Breast epithelium (tissue), 4 donors: ENCODE measurements at places on chromosomes 11 and 22. TPM values are rescaled to one million over a fixed set of nuclear protein-coding genes. Genes with fewer than 3 reads are reported as not detected.

Gene GAL3ST3
- total RNA-seq = not detected

Gene FXYD2
- total RNA-seq = 1.3 TPM

Gene C22orf31
- total RNA-seq = not detected

Gene SYCE3
- total RNA-seq = not detected

Gene GLYATL2
- total RNA-seq = 38.3 TPM

Gene FAM180B
- total RNA-seq = 11.2 TPM

Gene CBX7
- total RNA-seq = 71.1 TPM

- peak overlapping the region; percentile 82 for H3K27ac ChIP-seq
- no peak for DNase-seq
- H3K36me3 ChIP-seq = no peaks in the 10 kb centered on the region
- H3K4me3 ChIP-seq = no peak overlapping the region
- no peaks in the 10 kb centered on the region for H3K27me3 ChIP-seq
Measured at GRCh38 chr11:3156661-3157311, 8.3 kb downstream of the OSBPL5 start.

DNA sequence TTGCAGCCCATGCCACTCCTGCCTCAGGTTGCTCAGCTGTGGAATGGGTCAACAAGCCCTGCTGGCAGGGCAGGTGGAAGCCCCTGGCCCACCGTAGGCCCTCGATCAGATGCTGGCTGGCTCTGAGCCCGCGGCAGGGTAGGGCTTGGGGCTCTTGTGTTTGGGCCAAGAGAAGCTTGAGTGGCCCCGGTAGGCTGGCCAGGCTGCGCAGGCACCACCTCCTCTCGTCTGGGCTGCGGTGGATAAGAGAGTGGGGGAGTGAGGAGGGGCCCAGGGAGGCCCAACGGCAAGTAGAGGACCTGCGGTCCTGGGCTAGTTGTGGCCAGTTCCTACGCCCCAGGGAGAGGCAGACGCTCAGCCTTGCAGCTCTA, 115.2 kb downstream of the CEP164 start:
- H3K27ac ChIP-seq = no peak overlapping the region
- no peak for DNase-seq
- no peak overlapping the region for H3K4me3 ChIP-seq
- no peaks in the 10 kb centered on the region for H3K4me1 ChIP-seq
- no peaks in the 10 kb centered on the region for H3K27me3 ChIP-seq
- H3K36me3 ChIP-seq = no peaks in the 10 kb centered on the region

GRCh38 chr11:61333550-61334433, 764 bp downstream of the TKFC start:
- H3K4me3 ChIP-seq = peak overlapping the region; percentile 86
- H3K27ac ChIP-seq = peak overlapping the region; percentile 96

GRCh38 chr11:15711311-15711710, 596.6 kb downstream of the INSC start:
- H3K4me1 ChIP-seq = no peaks in the 10 kb centered on the region
- H3K27me3 ChIP-seq = no peaks in the 10 kb centered on the region
- no peaks in the 10 kb centered on the region for H3K36me3 ChIP-seq
- DNase-seq = no peak

- DNase-seq = no peak
- no peak overlapping the region for H3K4me3 ChIP-seq
- H3K27me3 ChIP-seq = no peaks in the 10 kb centered on the region
- no peaks in the 10 kb centered on the region for H3K4me1 ChIP-seq
Measured at GRCh38 chr11:72430741-72431570, 3.4 kb downstream of the CLPB start.

DNA sequence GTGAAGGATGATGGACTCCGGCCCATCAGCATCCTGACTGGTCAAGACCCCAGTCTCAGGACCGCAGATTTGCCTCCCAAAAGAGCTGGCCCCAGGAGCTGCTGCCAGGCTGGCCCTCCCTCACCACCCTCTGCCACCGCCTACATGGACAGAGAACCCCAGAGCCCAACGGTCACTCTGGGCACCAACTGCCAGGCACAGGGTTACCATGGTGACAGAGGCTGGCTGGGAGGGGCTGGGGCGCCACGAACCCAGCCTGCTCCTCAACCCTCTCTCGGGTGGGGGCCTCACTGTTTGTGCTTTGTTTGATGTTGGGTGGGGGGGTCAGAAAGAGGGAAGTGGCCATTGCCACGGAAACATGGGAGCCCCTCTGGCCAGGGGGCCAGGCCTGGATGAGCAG, 55.8 kb downstream of the ELFN2 start:
- no peaks in the 10 kb centered on the region for H3K36me3 ChIP-seq
- H3K4me3 ChIP-seq = no peak overlapping the region
- H3K27ac ChIP-seq = no peak overlapping the region

DNA sequence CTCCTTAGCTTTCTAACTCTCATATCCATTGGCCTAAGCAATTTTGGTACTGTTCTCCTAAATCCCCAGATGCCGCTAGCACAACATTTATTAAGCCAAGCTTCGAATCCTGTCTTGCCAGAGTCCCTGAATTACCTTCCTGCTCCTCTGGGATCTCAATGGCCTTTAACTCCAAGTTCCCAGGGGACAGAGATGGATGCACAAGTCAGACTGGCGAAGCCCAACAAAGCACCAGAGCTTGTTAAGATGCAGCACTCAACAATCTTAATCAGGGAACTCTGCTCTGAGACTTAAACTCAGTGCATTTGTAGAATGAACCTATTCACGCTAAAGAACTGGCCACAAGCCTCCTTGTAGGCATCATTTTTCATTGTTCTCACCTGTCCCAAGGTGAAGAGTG, 9.4 kb downstream of the GALNT18 start:
- H3K27ac ChIP-seq = no peak overlapping the region
- no peaks in the 10 kb centered on the region for H3K36me3 ChIP-seq
- no peaks in the 10 kb centered on the region for H3K4me1 ChIP-seq
- H3K4me3 ChIP-seq = no peak overlapping the region
- no peaks in the 10 kb centered on the region for H3K27me3 ChIP-seq

DNA sequence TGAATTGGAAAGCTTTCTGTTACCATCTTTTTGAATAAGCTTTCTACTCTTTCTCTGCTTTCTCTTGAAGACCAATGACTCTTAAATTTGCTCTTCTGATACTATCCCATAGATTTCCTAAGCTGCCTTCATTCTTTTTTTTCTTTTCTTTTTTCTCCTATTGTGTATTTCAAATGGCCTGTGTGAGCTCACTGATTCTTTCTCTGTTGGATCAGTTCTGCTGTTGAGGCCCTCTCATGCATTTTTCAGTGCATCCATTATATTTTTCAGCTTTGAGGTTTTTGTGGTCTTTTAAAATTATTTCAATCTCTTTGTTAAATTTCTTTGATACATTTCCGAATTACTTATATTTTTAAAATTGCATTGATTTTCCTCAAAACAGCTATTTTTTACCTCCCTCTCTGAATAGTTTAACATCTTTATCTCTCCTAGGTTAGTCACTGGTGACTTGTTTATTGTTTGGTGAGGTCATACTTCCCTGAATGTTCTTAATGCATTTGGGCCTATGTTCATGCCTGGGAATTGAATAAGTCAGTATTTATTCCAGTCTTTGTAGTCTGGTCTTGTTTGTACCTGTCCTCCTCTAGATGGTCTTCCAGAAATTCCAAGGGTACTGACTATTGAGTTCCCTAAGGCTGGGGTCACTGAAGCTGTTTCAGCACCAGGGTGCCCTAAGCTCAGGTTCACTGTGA, 110.6 kb upstream of the SERPIND1 start:
- no peaks in the 10 kb centered on the region for H3K4me1 ChIP-seq
- H3K27me3 ChIP-seq = no peaks in the 10 kb centered on the region
- H3K36me3 ChIP-seq = no peaks in the 10 kb centered on the region
- H3K27ac ChIP-seq = no peak overlapping the region

DNA sequence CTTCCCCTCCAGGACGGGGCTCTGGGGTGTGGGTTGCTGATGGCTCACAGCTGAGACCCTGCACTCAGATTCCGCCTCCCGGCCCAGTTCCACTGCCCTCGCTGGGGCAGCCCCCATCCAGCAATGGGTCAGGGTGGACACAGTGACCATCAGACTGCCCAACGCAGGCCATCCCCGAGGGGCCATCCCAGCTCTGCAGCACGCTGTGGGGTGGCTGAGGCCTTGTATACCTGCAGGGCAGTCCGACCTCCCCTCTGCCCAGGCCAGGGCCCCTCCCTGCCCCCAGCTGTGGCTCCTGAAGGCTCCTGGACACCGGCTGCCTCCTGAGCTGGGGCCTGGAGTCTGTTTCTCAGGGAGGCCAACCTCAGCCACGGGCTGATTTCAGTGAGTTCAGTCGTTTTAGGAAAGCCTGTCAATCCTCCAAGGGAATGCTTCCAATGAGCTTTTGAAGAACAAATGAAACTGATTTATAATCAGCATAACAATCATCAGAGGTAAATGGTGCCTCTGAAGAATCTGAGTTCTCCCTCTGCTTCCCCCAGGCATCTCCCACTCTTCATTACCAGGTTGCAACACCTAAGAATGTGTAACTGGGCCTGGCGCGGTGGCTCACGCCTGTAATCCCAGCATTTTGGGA, 95.1 kb downstream of the CELSR1 start:
- no peaks in the 10 kb centered on the region for H3K27me3 ChIP-seq
- H3K4me1 ChIP-seq = no peaks in the 10 kb centered on the region
- H3K27ac ChIP-seq = no peak overlapping the region

DNA sequence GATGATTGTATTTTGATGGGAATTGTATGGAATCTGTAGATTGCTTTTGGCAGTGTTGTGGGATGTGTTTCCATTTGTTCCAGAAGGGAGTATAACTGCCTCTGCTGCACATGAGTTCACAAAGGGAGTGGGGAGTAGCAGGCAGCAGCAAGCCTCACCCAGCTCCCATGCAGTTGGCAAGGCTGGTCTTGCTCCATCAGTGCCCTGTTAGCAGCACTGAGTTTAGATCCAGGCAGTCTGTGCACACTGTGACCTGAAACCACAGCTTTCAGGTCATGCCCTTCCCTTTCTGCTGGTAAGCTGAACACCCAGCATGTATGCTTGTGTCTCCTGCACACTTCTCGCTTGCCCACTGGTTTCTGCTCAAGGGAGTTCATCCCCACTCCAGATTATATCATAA, 3.7 kb upstream of the NUCB2 start:
- H3K27me3 ChIP-seq = no peaks in the 10 kb centered on the region
- no peak overlapping the region for H3K27ac ChIP-seq
- no peaks in the 10 kb centered on the region for H3K36me3 ChIP-seq
- no peak overlapping the region for H3K4me3 ChIP-seq
- no peaks in the 10 kb centered on the region for H3K4me1 ChIP-seq
- DNase-seq = no peak

- no peak overlapping the region for H3K27ac ChIP-seq
- H3K27me3 ChIP-seq = no peaks in the 10 kb centered on the region
- H3K36me3 ChIP-seq = no peaks in the 10 kb centered on the region
- H3K4me1 ChIP-seq = no peaks in the 10 kb centered on the region
- no peak overlapping the region for H3K4me3 ChIP-seq
Measured at GRCh38 chr22:30889996-30890480, 78.5 kb downstream of the MORC2 start.

GRCh38 chr11:111166598-111166997, 78.9 kb upstream of the POU2AF2 start:
- DNase-seq = no peak
- no peaks in the 10 kb centered on the region for H3K36me3 ChIP-seq
- H3K4me1 ChIP-seq = no peaks in the 10 kb centered on the region

DNA sequence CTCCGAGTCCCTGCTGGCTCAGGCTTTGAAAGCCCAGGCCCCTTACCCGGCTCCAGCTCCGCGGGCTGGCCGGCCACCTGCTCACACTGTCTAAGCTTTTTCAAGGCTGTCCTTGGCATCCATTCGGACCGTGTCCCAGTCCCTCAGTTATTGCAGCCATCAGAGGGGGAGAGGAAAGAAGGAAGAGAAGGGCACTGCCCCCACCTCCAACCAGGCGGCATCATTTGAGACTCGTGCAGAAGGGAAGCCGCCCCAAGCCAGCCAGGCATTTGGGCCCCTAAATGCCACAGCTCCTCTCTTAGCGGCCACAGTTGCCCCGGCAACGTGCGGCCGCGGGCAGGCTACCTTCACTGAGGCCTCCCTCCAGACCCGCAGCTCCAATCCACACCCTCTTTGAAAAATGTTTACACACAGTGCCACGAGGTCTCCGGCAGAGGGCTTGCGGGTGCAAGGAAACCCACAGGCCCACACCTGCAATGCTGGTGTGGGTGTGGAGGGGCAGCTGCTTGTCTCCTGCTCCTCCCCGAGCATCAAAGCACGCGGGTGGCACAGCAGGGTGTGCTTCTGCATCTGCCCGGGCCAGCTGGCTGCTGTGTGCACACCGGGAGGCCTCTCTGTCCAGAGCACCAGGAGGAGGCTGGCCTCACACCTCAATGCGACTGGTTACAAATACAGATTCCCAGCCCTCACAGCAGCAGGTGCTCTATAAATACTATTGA, 124.4 kb downstream of the CTTN start:
- H3K4me1 ChIP-seq = no peaks in the 10 kb centered on the region
- no peak overlapping the region for H3K4me3 ChIP-seq
- no peak for DNase-seq
- no peaks in the 10 kb centered on the region for H3K36me3 ChIP-seq
- no peak overlapping the region for H3K27ac ChIP-seq

DNA sequence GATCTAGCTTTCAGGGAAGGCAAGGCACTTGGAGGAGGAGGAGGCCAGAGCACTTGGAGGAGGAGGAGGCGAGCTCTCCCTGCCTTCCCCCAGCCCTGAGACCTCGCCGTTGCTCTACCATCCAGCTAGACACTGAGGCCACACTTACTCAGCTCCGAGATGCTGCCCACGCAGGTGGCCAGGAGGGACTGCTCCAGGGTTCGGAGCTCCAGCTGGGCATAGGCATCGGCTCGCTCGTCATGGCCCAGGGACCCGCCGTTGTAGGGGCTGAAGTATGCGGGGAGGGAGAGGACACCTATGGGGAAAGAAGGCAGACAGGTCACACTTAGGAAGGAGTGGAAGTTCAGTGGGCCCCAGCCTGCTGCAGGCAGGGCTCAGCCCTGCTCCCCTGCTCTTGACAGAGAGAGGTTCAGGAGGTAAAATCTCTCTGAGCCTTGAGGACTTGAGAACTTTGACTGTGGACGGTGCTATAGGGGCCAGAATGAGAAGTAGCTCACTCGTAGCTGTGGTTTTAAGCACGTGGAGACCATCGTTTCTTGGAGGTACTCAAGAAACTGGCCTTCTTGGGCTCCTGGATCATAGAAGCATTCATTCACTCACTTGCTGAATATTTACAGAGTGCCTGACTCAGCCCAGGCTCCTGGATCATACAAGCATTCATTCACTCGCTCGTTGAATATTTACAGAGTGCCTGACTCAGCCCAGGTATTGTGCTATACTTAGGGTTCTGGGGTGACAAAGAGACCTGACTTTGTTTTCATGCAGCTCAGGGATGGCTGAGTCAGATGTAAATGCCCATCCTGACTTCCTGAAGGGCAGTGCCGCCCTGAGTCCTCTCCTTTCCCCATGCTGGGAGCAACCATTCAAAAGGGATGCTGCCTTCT, 99.2 kb downstream of the NAT10 start:
- no peak for DNase-seq
- no peak overlapping the region for H3K4me3 ChIP-seq
- H3K27me3 ChIP-seq = no peaks in the 10 kb centered on the region
- H3K4me1 ChIP-seq = no peaks in the 10 kb centered on the region

GRCh38 chr22:50445880-50446707, 28.7 kb downstream of the SBF1 start:
- H3K27me3 ChIP-seq = no peaks in the 10 kb centered on the region
- no peaks in the 10 kb centered on the region for H3K36me3 ChIP-seq
- DNase-seq = no peak
- no peaks in the 10 kb centered on the region for H3K4me1 ChIP-seq
